ENCODE measurements at places on chromosomes 13 and 19. TPM values are rescaled to one million over a fixed set of nuclear protein-coding genes. Genes with fewer than 3 reads are reported as not detected.

GRCh38 chr19:29845574-29846176, 33.9 kb downstream of the CCNE1 start:
- DNase-seq: peak; percentile 71

DNA sequence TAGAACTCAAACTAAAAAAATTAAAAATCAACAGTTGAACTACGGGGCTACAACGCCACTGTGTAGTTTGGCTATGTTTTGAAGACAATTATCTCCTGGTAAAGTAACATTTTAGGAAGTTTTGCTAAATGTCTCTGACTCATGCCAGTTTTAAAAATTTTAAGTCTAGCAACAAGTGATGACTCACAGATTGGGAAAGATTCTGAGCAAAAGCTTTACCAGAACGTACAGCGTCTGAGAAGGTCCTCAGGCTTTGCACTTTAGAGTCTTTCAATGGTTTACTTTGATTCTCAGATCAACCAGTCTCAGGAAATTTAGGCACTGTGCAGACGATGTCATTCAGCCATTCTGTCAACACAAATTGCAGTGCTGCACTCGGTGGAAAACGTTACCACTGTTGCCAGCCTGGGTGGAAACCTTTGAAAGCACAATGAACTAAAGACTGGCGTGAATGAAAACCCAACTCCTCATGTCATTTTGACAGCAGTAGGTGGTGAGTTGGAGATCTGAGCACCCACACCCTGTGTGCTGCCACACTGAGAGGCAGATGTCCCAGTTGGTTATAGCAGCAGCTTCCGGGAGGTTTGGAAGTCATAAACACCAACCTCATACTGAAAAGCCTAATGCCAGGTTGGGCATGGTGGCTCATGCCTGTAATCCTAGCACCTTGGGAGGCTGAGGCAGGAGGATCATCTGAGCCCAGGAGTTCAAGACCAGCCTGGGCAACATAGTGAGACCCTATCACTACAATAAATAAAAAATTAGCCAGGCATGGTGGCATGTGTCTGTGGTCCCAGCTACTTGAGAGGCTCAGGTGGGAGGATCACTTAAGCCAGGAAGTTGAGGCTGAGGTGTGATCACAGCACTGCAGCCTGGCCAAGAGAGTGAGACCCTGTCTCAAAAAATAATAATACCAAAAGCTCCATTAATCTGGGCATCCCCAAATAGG, 6.3 kb upstream of the WTIP start:
- no peak for DNase-seq

DNA sequence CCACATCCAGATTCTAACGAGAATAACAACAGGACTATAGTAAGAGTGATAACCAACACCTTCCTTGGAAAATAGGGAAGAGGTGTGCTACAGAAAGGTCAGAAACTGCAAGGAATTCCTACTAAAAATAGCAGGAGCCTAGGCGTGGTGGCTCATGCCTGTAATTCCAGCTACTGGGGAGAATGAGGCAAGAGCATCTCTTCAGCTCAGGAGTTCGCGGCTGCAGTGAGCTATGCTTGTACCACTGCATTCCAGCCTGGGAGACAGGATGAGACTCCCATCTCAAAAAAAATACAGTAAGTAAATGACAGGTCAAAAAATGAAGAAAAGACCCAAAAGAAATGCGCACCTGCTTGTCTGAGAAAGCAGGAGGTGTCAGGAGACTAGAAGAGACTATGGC, 101.5 kb upstream of the TSHZ3 start:
- DNase-seq: no peak

GRCh38 chr19:50003810-50004419, 21.3 kb downstream of the VRK3 start:
- DNase-seq: no peak

DNA sequence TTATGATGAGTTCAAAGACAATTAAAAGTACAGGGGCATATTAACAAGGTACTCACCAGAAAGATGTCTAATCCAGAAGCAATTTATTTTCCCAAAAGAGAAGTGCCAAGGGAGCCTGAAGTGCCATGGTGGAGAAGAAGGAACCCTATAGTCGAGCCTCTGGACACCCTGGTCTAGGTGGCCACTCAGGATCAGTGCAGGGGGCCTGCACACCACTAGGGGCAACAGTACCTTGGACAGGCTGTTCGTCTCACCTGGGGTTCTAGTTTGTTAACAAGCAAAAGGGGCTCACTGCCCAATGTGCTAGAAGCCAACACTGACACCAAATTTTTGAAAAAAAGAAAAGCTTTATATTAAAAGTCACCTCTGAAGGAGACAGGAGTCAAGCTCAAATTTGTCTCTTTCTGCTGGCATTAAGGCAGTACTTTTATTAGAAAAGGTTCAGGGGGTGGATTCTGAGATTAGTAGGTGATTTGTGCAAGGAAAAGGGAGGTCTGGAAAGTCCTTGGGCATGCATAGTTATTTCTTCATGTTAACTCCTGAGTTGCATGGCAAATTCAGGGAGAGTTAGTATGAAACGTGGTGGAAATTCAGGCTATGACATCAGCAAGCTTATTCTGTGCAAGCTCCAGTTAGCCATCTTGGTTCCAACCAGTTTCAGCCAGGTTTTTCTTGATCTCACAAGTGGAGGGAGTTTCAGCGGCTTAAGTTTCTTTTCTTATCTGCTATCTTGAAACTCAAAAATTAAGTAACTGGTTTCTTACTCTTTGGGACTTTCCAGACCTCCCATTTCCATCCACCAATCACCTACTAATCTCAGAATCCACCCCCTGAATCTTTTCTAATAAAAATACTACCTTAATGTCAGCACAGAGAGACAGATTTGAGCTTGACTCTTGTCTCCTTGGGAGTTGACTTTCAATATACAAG, 884 bp upstream of the CBY2 start:
- DNase-seq: no peak

- no peak for DNase-seq
These were observed 63.8 kb downstream of the SCEL start for GRCh38 chr13:77599351-77599750.

DNA sequence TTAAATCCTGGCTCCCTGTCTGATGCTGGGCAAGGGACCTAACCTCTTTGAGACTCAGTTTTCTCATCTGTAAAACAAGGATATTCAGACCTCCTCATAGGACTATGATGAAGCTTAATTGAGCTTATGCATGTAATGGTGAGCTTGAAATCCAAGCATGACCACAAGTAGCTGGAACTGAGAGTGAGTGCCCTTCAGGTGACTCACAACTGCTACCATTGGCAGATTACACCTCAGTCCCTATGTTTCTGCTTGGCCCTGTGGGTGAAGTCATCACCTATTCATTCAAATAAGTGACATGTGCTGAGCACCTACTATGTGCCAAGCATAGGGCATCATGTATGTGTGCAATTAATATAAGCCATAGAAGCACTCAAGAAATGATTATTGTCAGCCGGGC, 25.7 kb downstream of the NOVA2 start:
- DNase-seq: no peak

DNA sequence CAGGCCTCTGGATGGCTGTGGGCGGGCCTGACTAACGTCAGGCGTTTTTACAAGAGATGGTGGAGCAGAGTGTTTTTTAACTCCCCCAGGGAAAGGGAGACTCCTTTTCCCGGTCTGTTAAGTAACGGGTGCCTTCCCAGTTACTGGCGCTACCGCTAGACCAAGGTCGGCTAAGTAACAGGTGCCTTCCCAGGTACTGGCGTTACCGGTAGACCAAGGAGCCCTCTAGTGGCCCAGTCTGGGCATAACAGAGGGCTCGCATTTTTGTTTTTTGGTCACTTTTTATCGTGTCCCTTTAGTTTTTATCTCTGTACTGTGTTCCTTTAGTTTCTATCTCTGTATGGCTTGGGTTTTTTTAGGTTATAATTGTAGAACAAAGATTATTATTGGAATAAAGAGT, 10.0 kb downstream of the ZNF383 start:
- peak; percentile 77 for DNase-seq

PLIN5 gene
- 21.2 TPM for polyA plus RNA-seq

DNA sequence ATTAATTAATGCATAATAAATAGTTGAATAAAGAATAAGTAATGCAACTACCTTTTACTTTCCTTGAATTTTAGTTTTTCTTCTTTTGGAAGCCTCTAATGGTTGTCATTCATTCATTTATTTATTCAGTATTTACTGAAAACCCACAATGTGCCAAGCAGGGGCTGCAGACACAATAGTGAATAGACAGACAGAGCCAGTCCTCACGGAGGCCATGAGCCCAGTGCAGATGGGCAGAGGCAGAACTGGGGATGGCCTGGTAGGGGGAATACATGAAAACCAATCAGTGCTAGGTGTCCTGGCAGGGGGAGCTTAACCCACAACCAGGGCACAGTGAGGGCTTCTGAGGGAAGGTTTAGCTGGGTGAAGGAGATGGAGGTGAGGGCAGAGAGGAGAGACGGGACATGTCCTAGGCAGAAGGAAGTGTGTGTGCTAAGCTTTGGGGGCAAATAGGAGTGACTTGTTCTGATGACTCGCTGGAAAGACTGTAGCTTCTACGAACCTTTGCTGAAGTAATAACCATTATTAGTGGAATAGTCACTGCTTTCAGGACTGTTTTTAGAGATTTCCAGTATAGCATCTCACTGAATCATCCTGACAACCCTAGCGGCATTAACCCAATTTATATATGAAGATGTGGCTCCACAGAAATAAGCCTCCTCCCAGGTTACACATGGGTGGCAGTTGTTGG, 55.9 kb downstream of the ERCC5 start:
- DNase-seq: no peak
